Left ventricle myocardium inferior (tissue), 1 donor: ENCODE measurements at places on chromosomes 6 and 20. TPM values are rescaled to one million over a fixed set of nuclear protein-coding genes. Genes with fewer than 3 reads are reported as not detected.

DNA sequence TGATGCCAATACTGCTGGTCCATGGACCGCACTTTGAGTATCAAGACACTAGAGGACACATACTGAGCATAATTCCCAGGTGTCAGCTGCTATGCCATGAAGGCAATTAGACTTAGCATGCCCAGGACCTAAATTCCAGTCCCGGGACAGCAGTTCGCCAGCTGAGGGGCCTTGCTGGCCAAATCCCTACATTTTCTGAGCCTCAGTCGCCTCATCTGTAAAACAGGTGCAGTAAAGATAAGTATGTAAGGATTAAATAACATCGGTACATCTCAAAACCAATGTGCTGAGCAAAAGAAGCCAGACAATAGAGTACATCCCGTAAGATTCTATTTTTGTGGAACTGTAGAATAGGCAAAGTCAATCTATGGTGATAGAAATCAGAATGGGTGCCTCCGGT is 1.0 kb downstream of the BFSP1 start:
- no peak for DNase-seq

DNA sequence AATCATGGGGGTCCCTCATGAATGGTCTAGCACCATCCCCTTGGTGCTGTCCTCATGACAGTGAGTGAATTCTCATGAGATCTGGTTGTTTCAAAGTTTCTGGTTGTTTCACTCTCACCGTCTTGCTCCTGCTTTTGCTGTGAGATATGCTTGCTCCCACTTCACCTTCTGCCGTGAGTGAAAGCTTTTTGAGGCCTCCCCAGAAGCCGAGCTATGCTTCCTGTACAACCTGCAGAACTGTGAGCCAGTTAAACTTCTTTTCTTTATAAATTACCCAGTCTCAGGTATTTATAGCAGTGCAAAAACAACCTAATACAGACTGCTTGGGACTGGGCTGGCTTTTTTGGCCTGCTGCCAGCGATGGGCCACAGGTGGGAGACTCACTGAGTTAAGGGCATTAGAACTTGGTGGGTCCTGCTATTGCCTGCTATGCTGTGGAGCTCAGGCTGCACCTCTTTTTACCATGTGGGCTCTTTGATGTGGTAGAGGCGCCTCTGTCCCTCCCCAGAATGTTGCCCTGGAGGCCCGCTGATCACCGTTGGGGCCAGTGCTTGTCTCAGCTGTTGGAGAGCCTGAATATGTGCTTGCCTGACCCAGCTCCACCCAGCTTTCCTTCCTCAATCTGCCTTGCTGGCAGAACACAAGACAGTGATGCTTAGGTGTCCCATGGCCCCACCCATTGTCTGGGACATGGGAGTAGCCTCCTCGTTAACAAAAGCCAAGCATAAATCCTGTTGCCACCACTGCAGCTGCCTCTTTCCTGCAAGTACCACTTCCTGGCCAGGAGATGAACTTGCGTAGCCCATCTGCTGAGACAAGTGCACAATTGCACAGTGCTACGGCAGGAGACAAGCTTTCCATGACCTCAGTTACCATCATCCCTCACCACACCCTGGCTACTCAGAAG is 47.1 kb downstream of the IGF2R start:
- DNase-seq, result no peak

DNA sequence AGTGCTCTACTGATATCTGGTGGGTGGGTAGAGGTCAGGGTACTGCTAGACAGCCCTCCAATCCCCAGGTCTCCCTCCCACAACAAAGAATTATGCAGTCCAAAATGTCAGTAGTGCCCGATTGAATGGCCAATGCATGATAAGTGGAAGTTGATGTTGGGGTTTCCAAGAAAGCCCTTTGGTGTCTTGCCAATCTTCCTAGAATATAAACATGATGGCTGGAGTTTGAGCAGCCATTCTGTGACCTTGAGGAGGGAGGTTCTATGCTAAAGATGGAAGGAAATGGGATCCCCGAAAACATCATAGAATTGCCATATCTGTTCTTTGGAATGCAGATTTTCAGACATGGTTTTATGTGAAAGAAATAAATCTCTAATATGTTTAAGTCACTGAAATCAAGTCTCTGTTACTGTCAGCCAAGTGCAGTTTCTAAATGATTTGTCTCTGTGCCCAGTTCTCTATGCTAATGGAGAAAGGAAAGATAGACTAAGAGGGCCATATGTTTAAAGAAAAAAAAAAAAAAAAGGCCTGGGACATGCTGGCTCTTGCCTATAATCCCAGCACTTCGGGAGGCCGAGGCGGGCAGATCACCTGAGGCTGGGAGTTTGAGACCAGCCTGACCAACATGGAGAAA is 32.8 kb upstream of the PTPN1 start:
- no peak for DNase-seq

GRCh38 chr6:130879826-130880225 is 52.6 kb downstream of the SMLR1 start:
- no peak for DNase-seq

DNA sequence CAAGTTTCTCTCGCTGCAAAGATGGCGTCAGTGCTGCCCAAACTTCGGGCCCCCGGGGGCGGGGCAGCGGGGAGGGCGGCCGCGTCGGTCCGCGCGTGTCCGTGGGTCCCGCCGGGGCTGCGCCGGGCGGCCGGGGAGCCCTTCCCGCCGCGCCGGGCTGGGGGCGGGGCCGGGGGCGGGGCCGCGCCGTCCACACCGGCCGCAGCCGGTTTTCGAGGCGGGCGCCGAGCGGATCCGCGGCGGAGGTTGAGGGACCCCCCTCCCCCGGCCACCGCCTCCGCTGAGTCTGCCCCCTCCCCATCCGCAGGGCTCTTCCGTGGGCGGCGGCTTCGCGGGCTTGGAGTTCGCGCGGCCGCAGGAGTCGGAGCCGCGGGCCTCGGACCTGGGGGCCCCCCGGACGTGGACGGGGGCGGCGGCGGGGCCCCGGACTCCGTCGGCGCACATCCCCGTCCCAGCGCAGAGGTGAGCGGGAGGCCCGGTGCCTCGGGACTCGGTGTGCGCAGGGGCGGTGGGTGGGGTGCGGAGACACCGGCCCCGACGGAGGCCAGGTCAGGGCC is 572 bp downstream of the SLC2A4RG start:
- peak; percentile 55 for DNase-seq

GRCh38 chr6:119171088-119171841 is 92.8 kb upstream of the FAM184A start:
- DNase-seq, result no peak

- DNase-seq, result no peak
Measured at GRCh38 chr6:41455410-41455809, 90.8 kb upstream of the FOXP4 start.

- DNase-seq, result no peak
Measured at GRCh38 chr6:54428431-54428830, 120.2 kb downstream of the TINAG start.

GRCh38 chr6:165417278-165417865 is 108.0 kb upstream of the C6orf118 start:
- no peak for DNase-seq

DNA sequence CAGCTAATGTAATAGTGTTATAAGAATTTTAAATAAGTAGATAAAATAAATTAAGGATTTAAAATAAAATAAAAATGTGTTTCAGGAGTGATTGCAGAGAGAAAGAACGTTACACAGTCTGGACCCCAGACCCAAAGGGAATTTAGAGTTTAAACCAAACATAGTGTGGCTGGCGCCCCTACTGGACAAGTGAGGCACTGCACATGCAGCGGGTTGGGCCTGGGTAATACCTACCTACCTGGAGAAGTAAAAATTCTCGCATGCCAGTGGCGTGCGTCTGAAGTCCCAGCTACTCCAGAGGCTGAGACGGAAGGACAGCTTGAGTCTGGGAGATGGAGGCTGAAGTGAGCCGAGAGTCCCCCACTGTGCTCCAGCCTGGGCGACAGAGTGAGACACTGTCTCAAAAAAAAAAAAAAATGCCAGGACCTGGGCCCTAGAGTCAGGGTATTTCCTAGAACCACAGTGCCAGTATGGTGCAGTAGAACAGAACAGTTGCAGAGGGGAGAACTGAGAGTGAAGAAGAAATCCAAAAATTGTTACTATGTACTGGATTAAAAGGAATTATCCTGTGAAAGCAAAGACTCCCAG is 71.4 kb upstream of the TCF21 start:
- DNase-seq, result no peak

DNA sequence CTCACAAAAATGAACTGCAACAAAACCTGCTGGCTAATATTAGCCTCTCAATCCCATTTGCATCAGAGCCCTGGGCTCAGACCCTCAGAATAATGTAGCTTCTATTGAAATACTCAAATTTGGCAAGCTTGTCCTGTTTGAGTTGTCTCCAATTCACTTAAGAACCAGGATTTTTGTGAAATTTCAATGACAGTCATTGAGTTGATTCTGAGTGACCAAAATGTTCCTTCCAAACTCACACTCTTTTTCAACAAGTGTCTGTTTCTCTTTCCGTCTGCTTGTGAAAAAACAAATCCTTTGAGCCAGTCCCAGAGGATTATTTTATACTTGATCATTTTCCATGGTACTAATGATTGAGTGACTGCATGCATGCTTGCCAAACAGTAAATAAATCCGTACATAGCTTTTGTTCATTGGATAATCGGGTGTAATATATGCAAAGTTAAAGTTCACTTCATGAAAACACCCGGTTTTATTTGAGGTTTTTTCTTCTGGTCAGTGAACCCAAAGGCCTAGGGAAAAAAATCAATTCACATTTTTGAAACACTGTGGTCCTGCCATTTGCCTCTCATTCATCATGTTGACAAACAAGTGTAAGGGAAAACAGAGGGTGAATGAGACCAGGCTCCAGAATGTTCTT is 16.4 kb upstream of the SLC22A2 start:
- DNase-seq, result no peak

DNA sequence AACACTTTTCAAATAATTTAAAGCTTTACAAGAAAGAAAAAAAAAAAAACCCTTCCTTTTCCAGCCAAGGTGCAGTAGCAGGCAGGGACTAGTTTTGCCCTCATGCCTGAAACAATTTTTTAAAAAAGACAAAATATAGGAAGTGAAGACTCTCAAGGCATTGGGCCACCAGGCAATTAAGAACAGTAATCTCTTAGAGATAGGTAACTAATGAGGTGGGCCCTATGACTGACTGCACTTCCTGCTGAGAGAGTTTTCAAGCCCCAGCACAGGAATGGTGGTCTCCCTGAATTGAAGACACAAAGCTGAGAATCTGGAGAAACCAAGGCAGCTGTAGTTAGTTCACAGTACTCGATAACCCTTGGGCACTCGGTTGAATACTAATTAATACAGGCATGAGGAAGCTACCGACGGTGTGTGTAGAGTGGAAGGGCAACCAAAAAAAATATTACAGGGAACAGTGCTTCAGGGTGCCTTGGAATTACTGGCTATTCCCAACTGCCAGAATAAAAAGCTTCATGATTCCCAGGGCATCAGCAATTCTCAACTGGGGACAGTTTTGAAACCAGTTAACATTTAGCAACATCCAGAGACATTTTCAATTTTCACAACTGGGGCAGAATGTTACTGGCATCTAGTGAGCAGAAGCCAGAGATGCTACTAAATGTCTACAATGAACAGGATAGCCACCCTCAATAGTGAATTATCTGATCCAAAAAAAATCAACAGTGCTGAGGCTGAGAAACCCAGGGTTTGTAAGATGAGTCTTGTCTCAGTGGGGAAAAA is 36.0 kb upstream of the PLN start:
- DNase-seq, result no peak

DNA sequence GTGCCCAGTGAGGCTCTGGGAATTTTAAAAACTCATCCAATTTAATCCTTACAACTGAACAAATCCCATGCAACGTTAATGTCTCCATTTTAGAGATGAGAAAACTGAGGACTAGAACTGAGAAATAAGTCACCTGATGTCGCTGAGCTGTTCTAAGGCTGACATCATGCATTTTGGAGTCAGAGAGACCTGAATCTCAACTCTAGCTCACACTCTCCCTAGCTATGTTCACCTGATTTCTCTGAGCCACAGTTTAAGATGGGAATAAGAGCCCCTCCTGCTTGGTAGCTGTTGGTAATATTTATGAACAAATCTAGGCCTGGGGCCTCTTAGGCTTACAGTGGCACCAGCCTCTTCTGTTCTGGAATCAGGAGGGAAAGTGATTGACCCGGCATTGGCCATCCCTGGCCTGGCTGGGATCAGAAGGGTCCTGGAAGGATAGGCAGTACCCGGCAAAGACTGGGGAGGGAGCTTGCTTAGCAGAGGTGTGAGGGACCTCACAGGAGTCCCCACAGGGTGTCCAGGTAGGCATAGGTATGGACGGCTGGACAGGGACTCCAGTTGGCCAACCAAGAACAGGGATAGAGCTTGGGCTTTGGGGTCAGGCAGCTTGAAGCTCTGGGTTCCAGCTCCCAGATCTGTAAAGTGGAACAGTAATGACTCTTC is 18.8 kb upstream of the CSNK2A1 start:
- no peak for DNase-seq

- peak; percentile 45 for DNase-seq
Measured at GRCh38 chr20:50189681-50190250, 864 bp upstream of the CEBPB start.

- no peak for DNase-seq
Measured at GRCh38 chr6:20159781-20160540, 52.3 kb downstream of the MBOAT1 start.

DNA sequence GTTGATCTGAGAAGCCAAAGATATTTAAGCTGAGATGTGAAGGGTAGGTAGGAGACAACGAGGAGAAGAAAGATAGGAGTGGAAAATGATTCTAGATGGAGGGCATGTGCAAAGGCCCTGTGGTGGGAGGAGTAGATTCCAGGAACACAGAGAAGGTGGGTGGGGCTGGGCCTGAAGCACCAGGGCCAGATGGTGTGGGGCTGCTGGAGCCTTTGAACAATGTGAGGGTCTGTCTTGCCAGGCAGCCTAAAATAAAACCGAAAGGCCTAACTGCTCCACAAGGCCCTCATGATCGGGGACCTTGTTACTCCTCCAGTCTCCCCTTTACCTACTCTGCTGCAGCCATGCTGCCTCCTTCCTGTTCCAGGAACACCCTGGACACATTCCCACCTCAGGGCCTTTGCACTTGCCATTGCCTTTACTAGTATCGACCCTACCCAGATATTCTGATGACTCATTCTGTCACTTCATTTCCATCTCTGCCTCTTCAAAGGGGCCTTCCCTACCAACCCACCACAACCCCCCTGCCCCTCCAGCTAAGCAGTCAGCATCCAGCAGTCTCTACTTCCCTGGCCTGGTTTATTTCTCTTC is 20.0 kb downstream of the FAM110A start:
- DNase-seq, result no peak

DNA sequence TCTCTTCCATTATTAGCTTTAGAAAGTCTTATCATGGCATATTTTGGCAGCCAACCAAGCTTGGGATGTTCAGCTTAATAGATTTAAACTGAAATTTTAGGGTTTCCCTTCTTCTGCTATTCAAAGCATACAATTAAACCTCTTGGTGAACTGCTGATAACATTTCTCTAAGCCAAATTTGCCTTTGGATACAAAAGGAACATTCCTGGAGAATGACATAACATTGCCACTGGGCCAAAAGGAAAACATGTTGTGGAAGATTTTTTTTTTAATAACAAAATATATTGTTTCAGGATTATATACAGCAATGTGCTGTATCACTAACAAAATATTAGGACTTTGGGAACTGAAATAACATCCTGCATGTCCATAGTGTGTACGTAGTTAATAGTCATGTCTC is 215.1 kb upstream of the TBX18 start:
- no peak for DNase-seq

- no peak for DNase-seq
Measured at GRCh38 chr20:22584522-22584921, at the start of gene FOXA2. Gene FOXA2 (minus strand): TSS chr20:22584572. CDS start chr20:22584278, 294 bp downstream.

The BMP5 gene
- 0.93 TPM for total RNA-seq

The RNF8 gene
- total RNA-seq, result 16.1 TPM

The CRISP3 gene
- total RNA-seq, result not detected

The CGA gene
- total RNA-seq, result not detected

The BCL2L1 gene
- 53.2 TPM for total RNA-seq

The PSMB9 gene
- total RNA-seq, result 13.4 TPM

The RSPO3 gene
- total RNA-seq, result 0.27 TPM

The PPP1R3G gene
- total RNA-seq, result 11.1 TPM

The APOBEC2 gene
- total RNA-seq, result 219 TPM

The GSTA3 gene
- total RNA-seq, result not detected
